ENCODE measurements at places on chromosomes 2 and 18.

DNA sequence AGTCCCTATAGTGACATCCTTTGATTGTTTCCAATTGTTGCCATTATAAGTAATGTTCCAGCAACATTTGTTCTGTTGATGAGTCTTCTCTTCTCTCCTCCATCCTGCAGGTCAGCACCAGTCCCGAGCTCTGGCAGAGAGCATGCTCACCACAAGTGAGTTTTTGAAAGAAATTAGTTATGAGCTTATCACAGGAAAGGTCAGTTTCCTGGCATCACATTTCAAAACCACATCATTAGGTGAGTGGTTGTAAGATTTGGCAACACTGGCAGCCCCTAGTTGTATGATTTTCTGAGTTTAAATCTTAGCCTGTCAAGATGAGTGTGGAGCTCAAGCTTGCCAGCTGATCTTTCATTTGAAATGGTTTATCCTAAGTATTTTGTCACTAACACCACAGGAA lies 149.6 kb downstream of the ESCO1 start:
- DNase-seq = no peak

DNA sequence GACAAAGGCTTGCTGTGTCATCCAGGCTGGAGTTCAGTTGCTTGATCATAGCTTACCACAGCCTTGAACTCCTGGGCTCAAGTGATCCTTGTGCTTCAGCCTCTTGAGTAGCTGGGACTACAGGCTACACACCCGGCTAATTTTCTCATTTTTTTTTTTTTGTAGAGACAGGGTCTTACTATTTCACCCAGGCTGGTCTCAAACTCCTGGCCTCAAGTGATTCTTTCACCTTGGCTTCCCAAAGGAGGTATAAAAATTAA lies 178.0 kb downstream of the MTCL1 start:
- DNase-seq = no peak

DNA sequence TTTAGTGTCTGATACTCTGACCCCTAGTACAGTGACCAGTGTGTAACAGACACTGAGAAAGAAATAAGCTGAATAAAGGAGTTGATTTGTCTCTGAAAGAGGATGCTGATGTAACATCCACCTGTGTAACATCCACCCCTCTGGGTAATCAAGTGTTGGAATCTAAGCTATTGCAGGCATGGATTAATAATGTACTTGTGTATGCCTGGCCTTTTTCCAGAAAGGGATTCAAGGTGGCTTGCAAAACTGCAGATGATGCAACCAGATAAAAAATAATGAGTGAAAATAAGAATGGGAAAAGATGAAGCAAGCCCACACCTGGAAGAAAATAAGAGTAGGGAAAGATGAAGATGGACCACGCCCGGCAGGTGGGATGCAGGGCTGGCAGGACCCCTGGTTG lies 48.2 kb upstream of the FOXI3 start:
- no peak for DNase-seq

GRCh38 chr2:241038374-241039180 lies 40.2 kb downstream of the SNED1 start:
- peak; percentile 20 for DNase-seq

DNA sequence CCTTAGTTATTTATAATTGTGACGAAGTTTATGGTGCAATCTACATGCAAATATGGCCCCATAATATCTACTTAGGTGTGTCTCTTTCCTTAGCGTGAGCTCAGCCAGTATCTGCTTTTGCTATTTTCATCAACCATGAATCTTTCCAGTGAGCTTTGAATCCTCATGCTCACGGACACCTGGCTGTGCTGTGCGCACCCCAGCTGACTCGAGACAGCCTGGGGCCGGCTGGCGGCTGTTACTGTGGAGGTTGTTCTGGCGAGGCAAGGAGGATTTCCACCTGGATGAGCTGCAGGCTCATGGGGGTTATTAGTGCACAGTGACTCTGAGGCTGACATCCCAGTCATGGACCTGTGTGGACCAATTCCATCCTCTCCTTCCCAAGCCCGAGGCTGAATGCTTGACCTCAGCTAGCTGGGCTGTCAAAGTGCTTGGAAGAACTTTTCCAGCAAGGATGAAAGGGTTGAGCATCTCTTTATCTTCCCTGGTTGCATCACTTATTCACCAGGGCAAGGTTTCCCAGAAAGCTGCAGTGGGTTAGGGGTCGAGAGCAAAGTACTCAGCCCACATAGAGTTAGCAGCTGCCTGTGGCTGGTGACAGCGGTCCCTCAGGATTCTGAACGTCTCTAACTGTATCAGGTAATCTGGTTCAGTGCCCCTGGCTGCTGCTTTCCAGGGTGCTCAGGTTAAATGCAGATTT lies 141.7 kb downstream of the ARL4C start:
- no peak for DNase-seq

- DNase-seq = no peak
These were observed 257.3 kb upstream of the CXCR4 start for GRCh38 chr2:136375017-136375901.

- peak; percentile 92 for DNase-seq
These were observed 96.0 kb downstream of the INHBB start for GRCh38 chr2:120441744-120442471.

DNA sequence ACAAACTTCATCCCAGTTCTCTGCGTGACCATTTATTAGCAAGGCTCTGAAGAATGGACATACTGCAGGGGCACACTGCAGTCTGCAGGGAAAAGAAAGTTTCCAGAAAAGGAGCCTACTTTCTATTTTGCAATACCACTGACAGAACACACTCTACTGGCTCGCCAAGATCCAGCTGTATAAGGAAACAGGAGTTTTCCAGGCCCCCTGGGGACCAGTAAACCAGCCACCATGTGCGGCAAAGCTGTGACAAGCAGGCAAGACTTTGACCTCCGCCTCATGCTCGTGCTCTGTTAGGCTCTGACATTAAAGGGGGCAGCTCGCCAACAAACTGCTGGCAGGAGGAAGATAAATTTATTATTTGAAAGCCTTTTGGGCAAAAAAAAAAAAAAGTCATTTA lies 67.3 kb downstream of the CCBE1 start:
- DNase-seq = no peak

GRCh38 chr2:112690853-112691401 lies 29.9 kb upstream of the NT5DC4 start:
- DNase-seq = peak; percentile 74

- no peak for DNase-seq
These were observed 9.3 kb downstream of the MITD1 start for GRCh38 chr2:99171377-99172140.

DNA sequence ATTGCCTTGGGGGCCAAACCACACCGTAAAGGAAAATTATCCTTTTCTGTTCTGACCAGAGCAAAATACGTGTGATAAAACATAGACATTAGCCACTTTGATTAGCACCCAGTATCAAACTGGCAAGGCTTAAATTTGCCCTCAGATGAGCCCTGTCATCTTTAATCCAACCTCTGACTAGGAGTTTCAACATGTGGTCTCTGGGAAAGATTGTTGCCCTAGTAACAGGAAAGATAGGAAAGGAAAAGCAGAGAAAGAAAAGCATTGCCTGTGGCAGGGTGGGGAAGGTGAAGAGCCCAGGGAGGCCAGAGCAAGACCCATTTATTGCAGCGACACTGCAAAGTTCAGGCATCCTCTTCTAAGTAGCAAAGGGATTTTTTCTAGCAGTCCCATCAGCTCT lies 181.5 kb upstream of the SCN7A start:
- DNase-seq = no peak

- DNase-seq = no peak
These were observed 8.7 kb upstream of the CCL20 start for GRCh38 chr2:227804975-227805374.

- DNase-seq = no peak
These were observed 11.3 kb upstream of the MPP4 start for GRCh38 chr2:201709747-201710146.
